ENCODE measurements at places on chromosomes 16 and 17.
A peak's percentile ranks its signal among the peaks of the same experiment; 100 is the strongest.

- peak; percentile 91 for DNase-seq
Observed at GRCh38 chr17:41530062-41531048, 2.2 kb upstream of the KRT19 start.

DNA sequence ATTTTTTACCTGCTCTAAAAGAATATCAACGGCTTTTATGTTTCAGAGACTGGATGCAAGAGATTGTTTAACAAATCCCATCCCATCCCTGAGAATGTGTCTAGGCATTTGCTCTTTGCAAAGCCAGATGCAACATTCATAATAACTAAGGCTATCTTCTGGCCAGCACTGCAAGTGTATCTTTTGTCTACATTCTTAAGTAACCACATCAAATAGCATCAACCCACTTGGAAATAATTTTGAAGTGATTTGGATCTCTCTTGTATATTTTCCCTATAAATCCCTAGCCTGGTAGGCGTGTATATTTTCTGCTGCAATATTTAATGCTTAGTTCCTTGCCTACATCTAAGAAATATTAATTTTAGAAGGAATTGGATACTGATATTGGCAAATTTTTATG, 64.3 kb downstream of the PIGL start:
- DNase-seq, result no peak

GRCh38 chr16:17768257-17768656, 297.5 kb upstream of the XYLT1 start:
- no peak for DNase-seq

DNA sequence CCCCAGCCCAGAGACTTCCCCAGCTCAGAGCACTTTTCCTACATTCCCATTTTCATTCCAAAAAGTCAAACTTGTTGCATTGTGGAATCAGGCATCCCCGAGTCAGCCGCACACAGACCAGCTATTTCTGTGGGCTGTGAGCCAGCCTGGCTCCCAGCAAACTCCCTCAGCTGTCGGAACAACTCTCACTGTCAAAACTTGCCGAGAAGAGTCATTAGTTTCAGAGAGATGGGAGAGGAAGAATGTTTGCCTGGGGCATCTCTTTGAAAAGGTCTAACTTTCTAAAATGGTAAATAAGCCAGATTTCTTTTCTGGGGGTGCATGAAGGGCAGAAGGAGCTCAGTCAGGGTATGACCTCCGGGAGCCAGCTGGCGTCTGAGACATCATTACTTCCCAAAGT, 280.0 kb downstream of the TMEM114 start:
- DNase-seq, result no peak

DNA sequence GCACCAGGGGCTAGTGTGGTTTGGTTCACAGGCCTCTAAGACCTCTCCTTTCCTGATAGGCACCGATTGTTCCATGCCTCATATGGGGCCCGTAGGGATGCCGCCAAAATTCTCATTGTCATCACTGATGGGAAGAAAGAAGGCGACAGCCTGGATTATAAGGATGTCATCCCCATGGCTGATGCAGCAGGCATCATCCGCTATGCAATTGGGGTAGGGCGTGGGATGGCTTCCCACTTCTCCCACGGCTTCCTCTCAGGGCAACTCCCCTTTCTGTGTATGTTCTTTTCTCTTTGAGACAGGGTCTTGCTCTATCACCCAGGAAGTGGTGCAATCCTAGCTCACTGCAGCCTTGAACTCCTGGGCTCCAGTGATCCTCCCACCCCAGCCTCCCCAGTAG, 5.3 kb downstream of the ITGAX start:
- no peak for DNase-seq

- DNase-seq, result no peak
Observed at GRCh38 chr16:17691106-17691898, 220.5 kb upstream of the XYLT1 start.

DNA sequence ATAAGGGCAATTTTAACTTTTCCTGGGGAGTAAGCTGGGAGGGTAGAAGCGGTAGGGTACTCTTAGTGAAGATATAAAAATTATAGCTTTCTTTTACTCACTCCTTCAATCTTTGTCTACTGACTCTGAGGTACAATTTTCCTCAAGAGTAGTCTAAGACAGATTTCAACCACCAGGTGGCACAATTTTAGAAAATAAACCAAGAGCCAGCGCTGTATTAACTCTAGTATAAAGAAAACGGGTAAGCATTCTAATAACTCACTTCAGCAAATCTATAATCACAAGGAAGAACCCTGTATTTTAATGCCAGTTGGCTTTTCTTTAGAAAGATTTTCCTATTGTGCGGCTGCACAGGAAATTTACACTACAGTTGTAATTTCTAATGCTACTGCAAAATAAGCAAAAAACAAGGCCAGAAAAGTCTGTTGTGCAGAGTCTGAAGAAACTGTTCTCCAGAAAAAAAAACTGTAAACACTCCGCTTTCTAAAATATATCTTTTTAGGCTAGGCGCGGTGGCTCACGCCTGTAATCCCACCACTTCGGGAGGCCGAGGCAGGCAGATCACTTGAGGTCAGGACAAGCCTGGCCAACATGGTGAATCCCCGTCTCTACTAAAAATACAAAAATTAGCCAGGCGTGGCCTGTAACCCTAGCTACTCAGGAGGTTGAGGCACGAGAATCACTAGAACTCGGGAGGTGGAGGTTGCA, 1.9 kb downstream of the CMC2 start:
- peak; percentile 78 for DNase-seq

DNA sequence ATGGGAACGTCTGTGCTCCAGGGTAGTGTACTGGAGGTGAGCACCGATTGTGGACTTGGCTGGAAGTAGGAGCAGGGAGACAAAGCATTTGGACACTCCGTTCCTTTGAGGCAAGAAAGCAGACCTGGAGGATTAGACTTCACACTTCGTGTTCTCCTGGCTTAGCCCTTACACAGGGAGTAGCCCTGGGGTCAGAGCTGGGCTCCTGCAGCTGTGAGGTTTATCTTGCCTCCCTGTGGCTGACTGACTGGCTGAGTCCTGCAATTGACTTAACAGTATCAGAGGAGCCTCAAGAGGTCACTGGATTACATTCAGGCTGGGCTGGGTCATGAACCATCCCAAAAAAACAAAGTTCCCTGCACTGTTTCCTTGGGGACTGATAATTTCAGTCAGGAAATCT, 37.1 kb downstream of the MPRIP start:
- no peak for DNase-seq

- DNase-seq, result peak; percentile 72
Observed at GRCh38 chr17:57295526-57296023, 39.3 kb downstream of the MSI2 start.

DNA sequence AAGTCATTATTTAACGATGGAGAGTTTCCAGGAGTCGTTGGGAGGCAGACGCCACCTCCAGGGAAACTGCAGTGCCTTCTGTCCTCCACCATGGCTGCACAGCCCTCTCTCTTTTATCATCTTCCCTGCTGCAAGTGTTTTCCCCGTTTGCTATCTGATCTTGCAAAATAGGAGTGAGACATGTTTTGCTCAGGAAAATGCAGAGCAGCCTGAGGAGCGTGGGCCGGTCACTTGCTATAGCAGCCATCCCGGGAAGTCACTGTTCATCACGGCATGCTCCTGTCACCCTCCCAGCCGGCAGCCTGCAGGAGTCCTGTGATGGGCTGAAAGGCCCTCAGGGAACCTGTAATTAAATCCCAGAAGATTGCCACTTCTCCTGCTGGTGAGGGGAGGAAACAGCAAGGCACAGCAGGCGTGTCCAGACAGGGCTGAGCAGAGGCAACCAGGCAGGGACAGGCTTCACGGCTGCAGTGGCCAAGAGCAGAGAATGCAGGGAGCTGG, 143.1 kb downstream of the GSG1L start:
- peak; percentile 3 for DNase-seq

DNA sequence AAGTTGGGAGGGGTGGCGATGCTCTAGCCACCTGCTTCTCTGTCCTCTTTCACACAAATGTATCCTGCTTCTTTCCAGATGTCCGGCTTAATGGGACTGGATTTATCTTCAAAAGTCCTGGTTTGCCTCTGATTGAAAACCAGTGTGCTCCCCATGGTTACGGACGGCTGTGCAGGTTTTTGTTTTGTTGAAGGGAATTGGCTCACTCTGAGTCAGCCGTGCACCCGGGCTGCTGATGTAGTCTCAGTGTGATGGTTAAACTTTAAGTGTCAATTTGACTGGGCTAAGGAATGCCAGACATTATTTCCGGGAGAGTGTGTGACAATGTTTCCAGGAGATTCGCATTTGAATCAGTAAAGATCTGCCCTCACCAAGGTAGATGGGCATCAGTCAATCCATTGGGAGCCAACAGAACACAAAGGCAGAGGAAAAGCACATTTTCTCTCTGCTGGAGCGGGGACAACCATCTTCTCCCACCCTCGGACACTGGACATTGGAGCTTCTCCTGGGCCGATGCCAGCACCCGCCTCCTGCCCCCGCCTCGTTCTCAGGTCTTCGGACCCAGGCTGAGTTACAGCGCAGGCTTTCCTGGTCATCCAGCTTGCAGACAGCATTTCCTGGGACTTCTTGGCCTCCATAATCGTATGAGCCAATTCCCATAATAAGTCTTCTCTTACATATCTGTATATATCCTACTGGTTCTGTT, 126.9 kb upstream of the TNRC6C start:
- DNase-seq, result peak; percentile 56

- peak; percentile 37 for DNase-seq
Observed at GRCh38 chr16:86585821-86586611, 7.7 kb downstream of the FOXL1 start.

DNA sequence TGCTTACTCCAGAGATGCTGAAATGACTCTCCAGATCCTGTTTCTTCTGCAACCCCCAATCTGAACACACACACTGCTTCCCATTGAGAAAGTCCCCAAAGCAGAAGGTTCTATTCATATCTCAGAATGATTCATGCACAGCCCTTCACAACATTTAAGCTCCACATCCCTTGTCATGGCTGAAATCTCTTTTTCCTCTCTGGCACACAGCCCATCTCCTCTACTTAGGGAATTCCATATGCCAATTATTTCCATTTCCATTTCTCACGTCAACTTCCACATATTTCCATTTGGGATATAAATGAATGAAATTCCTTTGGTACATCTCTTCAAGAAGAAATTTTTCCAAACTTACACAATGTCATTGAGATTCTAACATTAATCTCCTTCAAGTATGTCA, 119.6 kb downstream of the CDH11 start:
- DNase-seq, result peak; percentile 2

DNA sequence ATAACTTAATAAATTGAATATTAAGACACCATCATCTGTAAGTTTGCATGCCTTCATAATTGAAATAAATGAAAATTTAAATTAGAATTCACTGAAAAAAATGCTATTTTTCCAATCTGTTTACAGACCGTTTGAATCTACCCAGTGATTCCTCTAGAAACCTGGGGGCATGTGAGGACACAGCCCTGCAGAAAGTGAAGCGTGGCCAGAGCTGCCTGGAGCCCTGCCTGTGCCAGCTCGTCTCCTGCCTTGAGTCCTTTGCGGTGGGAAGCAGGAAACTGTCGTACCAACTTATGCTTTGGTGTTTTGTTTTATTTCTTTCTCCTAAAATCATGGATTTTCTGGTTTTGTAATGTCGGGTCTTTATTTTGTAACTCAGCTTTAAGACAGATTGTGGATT, 67.8 kb upstream of the FA2H start:
- no peak for DNase-seq

- DNase-seq, result peak; percentile 45
Observed at GRCh38 chr17:19021622-19022083, 17.1 kb upstream of the FAM83G start.

DNA sequence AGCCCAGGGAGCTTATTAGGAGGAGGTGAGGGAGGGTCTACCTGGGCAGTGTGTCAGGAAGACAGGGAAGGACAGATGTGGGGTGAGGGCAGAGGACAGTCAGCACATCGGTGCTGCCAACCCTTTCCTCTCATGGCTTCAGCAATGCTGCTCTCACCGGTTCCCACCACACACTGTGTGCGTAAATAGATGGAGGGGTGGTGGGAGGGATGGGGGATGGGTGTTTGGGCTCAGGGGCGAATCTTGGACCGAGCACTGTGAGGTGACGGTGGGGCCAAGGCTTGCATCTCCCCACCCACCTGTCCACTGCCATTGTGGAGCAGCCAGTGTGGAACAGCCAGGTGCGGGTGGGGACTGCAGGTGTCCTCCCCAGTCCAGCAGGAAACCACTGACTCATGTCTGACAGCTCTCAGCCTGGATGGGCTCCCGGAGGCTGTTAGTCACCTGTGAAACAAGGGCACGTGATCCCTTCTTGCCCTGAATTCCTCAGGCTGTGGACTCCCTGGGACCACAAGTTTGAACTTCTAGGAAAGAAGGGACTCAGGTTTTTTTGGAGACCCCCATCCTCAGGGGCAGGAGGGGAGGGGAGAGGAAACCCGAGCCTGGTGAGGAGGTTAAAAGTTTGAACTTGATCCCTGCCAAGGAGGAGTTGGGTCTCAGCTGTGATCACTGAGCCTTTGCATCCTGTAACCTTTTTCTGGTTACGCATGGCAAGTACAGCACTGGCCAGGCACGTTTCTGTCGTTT, 42.7 kb upstream of the SMPD3 start:
- DNase-seq, result peak; percentile 51

GRCh38 chr17:5526821-5527598, 40.6 kb downstream of the MIS12 start:
- peak; percentile 98 for DNase-seq

DNA sequence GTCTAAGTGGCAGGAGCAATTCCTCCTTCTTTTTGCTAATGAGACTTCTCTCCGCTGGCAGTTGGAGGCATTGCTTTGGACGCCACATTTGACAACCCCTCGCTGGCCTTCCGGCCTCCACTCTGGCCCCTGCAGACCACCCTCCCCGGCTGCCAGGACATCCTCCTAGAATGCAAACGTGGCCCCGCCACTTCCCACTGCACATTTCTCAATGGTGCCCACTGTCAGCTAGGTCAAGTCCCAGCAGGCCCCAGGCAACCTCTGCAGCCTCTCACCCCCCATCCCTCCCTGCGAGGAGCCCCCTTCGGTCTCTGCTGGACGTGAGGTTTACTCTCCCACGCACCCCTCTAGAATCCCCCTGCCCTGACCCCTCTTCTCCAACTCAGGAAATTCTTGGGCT, 250.3 kb downstream of the FOXL1 start:
- DNase-seq, result no peak

DNA sequence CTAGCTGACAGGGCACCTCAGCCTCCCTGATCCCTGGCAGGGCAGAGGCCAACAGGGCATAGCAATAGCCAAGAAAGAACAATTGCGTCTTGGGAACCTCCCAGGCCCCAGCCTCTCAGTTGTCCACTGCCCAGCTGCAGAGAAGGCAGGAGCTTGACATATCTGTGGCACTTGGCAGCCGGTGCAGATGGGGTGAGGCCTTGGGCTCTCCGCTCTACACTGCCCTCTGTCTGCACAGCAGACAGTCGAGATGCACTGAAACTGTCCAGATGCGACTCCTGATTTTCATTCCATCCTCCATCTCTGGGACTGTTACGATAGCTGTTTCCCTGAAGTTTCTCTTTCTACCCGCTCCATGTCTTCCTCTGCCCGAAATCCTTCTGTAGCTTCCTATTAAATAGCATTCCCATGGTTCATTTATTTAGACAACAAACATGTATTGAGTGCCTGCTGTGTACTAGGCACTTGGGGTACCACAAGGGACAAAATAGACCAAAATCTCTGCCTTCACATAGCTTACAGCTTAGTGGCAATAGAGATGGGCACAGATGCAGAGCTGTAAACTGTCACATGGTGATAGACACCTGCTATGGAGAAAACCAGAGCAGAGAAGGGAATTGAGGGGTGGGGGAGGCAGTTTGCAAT, 3.3 kb downstream of the POLR3E start:
- DNase-seq, result peak; percentile 74
